Posterior vena cava (tissue), 2 donors: ENCODE measurements at places on chromosomes 5 and 9. TPM values are rescaled to one million over a fixed set of nuclear protein-coding genes. Genes with fewer than 3 reads are reported as not detected.

BTNL3 gene
- not detected for total RNA-seq

GRXCR2 gene
- not detected for total RNA-seq

SPAG8 gene
- 3.1 TPM for total RNA-seq

ZCCHC7 gene
- 19.9 TPM for total RNA-seq

PCDHB13 gene
- total RNA-seq, result 6.4 TPM

SPEF2 gene
- total RNA-seq, result 4.8 TPM

LCN2 gene
- 0.69 TPM for total RNA-seq

TRIM7 gene
- 3.1 TPM for total RNA-seq

FIBCD1 gene
- 0.14 TPM for total RNA-seq

KIAA1191 gene
- 80.9 TPM for total RNA-seq

RGS3 gene
- total RNA-seq, result 66.2 TPM

ELOVL7 gene
- 2.7 TPM for total RNA-seq

UAP1L1 gene
- total RNA-seq, result 20.5 TPM

IGFBPL1 gene
- 2.7 TPM for total RNA-seq

DCAF10 gene
- total RNA-seq, result 27.7 TPM

INSYN2B gene
- total RNA-seq, result not detected

IL3 gene
- not detected for total RNA-seq

TNIP1 gene
- total RNA-seq, result 77.5 TPM

TMOD1 gene
- total RNA-seq, result 57.8 TPM

ENTREP1 gene
- total RNA-seq, result 3.3 TPM

IRX2 gene
- 0.19 TPM for total RNA-seq

SLC34A1 gene
- total RNA-seq, result not detected

SPARC gene
- 913 TPM for total RNA-seq

PCDHGB1 gene
- total RNA-seq, result 2.8 TPM

OBP2B gene
- not detected for total RNA-seq

DOCK2 gene
- total RNA-seq, result 26.0 TPM

NIPAL4 gene
- total RNA-seq, result 0.52 TPM

TTC1 gene
- total RNA-seq, result 41.9 TPM

DENND4C gene
- 58.3 TPM for total RNA-seq

UBTD2 gene
- total RNA-seq, result 18.7 TPM

GABBR2 gene
- total RNA-seq, result not detected

PCDHAC1 gene
- total RNA-seq, result 0.14 TPM

PCDHA10 gene
- 0.60 TPM for total RNA-seq

NUTM2G gene
- total RNA-seq, result not detected

IFNA8 gene
- total RNA-seq, result not detected

MYO10 gene
- 8.5 TPM for total RNA-seq

ARHGEF28 gene
- 12.7 TPM for total RNA-seq

NPR3 gene
- 6.5 TPM for total RNA-seq

HTR4 gene
- 0.32 TPM for total RNA-seq

IRF1 gene
- total RNA-seq, result 20.5 TPM

ANKRD34B gene
- total RNA-seq, result not detected

PAIP1 gene
- total RNA-seq, result 65.4 TPM

MRPL41 gene
- 24.4 TPM for total RNA-seq

PCDHGA12 gene
- 11.6 TPM for total RNA-seq

PDE8B gene
- 15.1 TPM for total RNA-seq

PCDHGA4 gene
- total RNA-seq, result 4.7 TPM

PCDHA9 gene
- 0.14 TPM for total RNA-seq

TPPP gene
- 10.8 TPM for total RNA-seq

CCL27 gene
- total RNA-seq, result not detected

POC5 gene
- 8.8 TPM for total RNA-seq

ITGA2 gene
- 7.5 TPM for total RNA-seq
